ENCODE measurements at places on chromosomes 16 and 17.

GRCh38 chr16:35306915-35307314, 1847.5 kb downstream of the TP53TG3F start:
- DNase-seq = no peak

DNA sequence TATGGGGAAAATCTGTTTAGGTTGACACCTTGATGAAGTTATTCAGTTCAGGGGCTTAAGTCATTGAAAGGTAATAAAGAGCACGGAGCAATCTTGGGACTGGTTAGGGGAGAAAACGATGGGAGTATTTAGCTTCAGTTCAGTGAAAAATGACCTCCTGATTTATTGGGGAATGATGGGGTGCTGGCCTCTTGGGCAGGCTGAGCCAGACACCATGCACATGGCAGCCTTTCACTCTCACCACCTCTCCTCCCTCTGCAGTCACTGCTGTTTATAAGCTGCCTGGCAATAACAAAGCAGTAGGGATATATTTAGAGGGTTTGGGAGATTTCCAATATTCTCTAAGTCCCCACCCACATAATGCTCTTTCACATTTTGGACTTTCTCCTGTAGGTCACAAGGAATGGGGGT, 140.5 kb upstream of the HS3ST2 start:
- no peak for DNase-seq

DNA sequence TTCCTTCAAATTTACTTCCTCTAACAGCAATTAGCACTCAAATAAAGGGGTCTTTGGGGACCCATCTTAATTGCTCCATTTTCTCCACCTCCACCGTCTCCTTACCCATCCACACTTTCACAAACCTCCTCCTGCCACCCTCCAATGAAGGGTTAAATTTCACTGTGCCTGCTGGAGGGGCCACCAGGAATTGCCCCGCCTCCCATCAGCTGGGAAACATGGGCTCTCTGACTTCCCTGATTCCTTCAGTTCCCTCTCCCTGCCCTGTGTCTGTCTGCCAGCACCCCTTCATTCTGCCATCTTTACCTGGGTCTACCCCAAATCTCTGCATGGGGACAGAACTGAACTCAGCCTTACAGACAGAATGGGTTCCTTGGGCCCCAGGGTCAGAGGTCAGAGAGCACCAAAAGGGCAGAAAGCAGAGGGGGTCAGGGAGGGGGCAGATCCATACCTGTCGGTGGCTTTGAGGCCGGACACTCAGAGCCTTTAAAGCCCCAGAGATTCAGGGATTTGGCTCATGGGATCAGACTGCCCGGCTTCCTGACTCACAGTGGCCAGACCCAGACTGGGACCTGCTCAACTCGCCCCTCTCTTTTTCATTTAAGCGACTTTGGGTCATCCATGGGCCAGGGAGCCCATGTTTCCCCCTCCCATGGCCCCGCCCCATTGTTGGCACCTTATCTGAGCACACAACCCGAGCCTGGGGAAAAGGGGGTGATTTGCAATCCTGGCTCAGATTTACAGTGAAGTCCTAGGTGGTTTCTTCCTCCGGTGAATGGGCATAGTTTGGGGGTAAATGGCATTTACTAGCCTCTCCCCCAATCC, 17.6 kb upstream of the SP2 start:
- DNase-seq = no peak

DNA sequence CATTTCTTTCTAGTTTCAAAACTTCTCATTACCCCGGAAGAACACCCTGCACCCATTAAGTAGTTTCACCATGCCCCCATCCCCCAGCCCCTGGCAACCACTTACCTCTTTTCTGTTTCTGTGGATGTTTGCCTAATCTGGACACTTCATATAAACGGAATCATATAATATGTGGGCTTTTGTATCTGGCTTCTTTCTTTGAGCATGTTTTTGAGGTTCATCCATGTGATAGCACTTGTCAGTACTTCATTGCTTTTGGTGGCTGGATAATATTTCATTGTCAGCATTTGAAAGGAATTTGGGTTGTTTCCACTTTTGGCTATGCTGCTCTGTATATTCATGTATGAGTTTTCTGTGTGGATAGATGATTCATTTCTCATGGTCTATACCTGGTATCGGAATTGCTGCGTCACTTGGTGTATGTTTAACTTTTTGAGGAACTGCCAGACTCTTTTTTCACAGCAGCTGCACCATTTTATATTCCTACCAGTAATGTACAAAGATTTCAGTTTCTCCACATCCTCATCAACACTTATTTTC, 30.0 kb upstream of the SLC5A10 start:
- DNase-seq = no peak
